ENCODE measurements at places on chromosomes 7 and 10.

DNA sequence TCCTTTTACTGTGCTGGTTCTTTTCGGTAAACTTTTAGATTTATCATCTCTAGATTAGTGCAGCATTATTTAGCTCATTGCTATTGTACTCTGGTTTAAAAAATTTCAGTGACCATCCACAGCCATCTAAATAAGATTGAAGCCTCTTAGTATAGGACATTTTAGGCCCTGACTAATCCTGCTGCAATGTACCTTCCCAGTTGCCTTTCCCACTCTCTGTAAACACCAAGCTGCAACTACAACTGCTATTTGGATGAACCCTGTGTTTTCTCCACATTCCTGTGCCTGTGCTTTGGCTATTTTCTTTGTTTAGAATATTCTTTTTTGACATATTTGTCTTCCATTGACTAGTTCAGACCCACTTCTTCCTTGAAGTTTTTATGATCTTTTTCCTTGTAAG, 314.6 kb downstream of the AUTS2 start:
- no peak for DNase-seq

GRCh38 chr7:71239586-71240268, 107.8 kb downstream of the GALNT17 start:
- DNase-seq: no peak

GRCh38 chr10:51405580-51406351, 293.6 kb downstream of the CSTF2T start:
- DNase-seq: no peak

DNA sequence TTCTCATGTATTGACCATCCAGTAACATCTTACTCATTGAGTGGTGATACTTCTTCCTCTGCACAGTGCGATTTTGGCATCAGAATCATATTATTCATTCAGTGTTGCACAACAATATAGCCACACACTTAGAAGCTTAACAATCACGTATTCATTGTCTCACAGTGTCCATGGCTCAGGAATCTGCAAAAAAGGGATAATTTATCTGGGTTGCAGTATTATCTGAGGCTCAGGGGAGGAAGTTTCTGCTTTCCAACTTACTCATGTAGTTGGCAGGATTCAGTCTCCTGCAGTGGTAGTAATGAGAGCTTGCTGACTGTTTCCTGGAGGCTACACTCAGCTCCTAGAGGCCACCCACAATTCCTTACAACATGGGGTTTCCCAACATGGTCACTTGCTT, 803.6 kb downstream of the SORCS1 start:
- DNase-seq: no peak

- DNase-seq: no peak
These were observed 39.7 kb downstream of the OAT start for GRCh38 chr10:124378881-124379471.

DNA sequence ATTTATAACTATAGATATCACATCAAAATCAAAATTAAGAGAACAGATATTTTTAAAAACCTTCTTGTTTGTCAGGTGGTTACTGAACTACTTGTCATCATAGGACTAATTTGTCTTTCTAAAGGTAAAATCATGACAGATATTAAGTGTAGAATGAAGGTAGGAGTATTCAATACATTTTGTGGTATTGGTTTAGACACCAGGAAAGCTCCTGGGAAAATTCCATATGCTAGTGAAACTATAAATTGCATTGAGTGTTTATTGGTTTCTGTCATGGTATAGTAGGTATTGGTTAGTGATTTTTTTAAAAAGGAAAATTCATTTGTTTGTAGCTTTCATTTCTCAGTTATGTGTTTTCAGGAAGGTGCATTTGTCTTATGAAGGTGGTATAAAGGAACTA, 132.7 kb downstream of the KCND2 start:
- no peak for DNase-seq

GRCh38 chr10:35523670-35524225, 81.4 kb upstream of the GJD4 start:
- no peak for DNase-seq

DNA sequence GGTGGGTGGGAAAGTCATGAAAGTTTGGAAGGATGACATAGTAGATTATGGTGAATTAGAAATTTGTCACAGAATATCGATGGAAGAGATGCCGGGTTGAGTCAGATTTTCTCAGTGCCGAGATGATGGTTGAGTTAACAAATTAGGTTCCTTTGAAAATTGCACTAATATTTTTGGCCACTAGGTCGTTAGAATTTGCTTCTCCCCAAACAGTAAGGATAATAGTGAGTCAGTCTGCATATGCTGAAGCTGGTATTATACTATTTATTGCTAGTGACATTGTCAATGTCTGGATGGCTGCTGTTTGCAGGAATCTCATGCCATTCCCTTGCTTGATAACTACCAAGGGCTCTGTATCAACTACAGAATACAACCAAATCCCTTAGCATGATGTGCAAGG, 37.7 kb upstream of the MINDY3 start:
- DNase-seq: no peak

DNA sequence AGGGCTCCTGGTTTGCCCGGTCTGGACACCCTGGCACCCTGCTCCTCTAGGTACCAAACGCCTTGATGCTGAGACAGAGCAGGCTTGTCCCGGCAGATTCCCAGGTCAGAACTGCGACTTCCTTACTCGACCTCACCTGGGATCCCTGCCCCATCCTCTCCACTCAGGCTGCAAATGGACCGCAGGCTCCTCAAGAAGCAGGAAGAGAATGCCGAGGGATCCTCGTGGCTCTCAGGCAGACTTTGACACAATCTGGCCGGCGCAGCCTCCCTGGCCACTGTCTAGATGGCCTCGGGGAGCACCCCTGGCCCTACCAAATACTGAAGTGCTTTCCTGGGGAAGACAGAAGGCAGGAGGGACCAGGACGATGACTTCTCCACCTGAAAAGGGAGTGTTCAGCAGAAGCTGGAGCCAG, 421 bp upstream of the NODAL start:
- DNase-seq: no peak

- DNase-seq: no peak
These were observed 181.4 kb upstream of the SMIM30 start for GRCh38 chr7:113299748-113300147.

DNA sequence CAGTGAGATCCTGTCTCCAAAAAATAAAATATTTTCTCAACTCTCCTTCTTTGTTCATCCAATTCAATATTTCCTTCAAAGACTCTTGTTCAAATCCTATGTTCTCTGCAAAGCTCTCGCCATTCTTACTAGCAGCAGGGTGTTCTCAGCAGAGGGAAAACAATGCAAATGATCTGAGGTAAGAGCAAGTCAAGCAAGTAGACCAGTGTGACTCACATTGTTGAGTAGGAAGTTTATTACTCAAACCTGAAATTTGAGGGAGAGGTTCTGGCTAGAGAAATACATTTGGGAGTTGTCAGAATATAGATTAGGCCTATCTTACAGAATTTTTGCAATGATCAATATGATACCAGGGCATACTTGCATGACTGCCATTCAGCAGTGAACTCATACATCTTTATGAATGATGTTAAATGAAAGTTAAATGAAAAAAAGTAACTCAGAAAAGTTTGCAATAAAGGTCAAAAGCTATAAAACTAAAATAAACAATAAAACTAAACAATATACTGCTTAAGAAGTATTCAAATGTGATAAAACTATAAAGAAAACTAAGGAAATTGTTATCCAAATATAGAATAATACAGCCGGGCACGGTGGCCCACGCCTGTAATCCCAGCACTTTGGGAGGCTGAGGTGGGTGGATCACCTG, 5.8 kb downstream of the IDE start:
- no peak for DNase-seq

DNA sequence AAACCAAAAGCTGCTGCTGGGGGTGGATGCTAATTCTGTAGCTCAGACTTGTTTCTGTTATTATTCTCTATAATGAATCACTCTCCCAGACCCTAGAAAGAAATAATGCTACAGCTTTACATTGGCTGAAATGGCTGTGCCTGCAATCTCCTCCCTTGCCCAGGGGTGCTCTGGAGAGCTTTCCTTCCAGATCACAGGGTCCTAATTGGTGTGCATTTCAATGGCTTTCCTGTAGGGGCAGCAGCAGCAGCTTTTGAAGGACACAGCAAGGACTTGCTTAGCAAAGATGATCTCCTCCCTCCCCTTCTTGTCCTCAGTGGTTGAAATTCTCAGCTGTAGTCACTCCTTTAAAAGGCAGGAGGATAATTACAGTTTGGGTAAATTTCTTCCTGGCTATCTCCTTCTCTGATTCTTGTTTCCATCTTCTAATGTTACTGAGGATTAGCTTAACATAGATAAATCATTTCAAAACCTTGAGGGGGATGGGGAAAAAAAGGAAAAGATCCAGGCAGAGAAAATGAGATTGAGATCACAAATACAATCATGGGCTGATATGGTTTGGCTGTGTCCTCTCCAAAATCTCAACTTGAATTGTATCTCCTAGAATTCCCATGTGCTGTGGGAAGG, 120.2 kb upstream of the CTTNBP2 start:
- peak; percentile 2 for DNase-seq

All from T-helper 1 cell (primary cell).